ENCODE measurements at places on chromosomes 7 and 10. TPM values are rescaled to one million over a fixed set of nuclear protein-coding genes. Genes with fewer than 3 reads are reported as not detected.
A peak's percentile ranks its signal among the peaks of the same experiment; 100 is the strongest.

Gene MYL10
- not detected for total RNA-seq

Gene CALHM3
- total RNA-seq, result not detected

Gene AMZ1
- total RNA-seq, result 0.07 TPM

- no peaks in the 10 kb centered on the region for H3K4me1 ChIP-seq
- no peaks in the 10 kb centered on the region for H3K27me3 ChIP-seq
- H3K36me3 ChIP-seq, result no peaks in the 10 kb centered on the region
- no peak overlapping the region for H3K27ac ChIP-seq
- no peak overlapping the region for H3K4me3 ChIP-seq
- no peak for DNase-seq
These were observed 119.3 kb downstream of the C10orf90 start for GRCh38 chr10:126551202-126551601.

Gene VPS37D
- total RNA-seq, result 0.40 TPM

Gene TMEM229A
- not detected for total RNA-seq

DNA sequence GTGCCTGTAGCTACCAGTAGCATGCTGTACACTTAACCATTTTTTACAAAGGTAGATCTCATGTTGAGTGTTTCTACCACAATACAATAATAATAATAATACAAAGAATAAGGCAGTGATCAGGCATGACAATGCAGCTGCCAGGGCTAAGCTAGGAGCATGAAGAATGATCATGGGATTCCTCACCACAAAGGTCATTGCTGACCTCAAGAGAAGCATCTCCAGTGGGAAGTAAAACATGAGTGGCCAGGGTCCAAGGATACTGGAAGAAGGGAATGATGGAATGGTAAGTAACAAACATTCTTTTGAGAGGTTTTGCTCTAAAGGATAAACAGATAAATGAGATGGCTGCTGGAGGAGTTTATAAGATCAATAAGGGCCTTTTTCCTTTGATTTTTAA is 591.1 kb downstream of the TNS3 start:
- no peak for DNase-seq
- no peaks in the 10 kb centered on the region for H3K36me3 ChIP-seq
- no peaks in the 10 kb centered on the region for H3K4me1 ChIP-seq

Gene PRXL2A
- 1.3 TPM for total RNA-seq

Gene LIPF
- total RNA-seq, result not detected

DNA sequence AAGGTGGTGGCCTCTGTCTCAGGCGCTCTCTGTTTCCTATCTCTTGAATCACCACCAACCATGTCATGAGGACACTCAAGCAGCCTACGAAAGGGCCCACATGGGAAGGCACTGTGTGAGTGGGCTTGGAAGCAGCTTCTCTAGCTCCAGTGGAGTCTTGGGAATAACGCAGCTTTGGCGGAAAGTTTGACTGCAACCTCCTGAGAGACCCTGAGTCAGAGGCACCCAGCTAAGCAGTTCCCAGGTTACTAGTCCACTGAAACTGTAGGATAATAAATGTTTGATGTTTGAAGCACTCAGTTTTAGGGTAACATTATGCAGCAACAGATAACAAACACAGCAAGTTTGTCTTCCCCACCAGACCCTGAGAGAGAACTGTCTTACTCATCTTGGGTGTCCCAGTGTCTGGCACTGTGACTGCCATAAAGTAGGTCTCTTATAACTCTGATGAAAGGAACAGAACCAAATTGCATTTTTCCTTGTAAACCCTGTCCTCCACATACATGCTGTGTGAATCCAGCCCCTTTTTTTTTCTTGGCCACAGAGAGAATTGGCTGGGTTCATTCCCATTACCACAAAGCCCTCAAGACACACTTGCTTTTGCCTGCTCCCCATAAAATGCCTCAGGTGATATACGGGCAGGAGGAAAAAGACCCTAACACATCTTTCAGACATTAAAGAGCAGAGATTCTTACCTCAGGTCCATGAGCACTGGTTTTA is 185.5 kb downstream of the ZNF365 start:
- peaks cover 2% of the 10 kb centered on the region for H3K27me3 ChIP-seq
- H3K27ac ChIP-seq, result no peak overlapping the region
- no peaks in the 10 kb centered on the region for H3K4me1 ChIP-seq
- H3K4me3 ChIP-seq, result no peak overlapping the region
- DNase-seq, result no peak
- no peaks in the 10 kb centered on the region for H3K36me3 ChIP-seq

DNA sequence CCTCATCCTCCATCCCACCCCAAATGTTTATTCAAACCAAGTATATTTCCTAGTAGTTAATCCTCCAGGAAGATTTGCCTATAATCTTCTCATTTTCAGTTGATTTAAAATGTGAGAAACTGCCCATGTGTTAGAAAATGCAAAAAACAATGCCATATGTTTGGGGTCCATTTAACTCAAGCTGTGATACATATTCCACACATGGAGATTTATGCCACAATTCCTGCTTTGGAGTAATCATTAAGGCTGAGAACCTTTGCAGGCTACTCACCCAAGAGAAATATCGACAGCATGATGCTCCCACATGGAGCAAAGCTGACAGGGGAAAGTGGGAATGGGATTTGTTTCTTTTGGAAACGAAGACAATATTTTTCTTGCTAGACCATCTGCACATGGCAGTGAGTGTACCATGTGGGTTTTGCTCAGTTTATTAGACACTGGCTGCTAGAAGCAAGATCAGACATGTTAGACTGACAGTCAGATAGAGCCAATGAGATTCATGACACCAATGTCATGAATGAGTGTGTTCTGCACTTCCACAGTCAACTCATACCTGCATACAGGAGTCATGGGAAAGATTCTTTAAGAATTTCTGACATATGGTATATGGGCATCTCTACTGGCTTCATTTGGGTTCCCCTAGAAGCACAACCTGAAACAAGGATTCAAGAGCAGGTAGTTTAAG is 3.4 kb upstream of the GRM8 start:
- H3K4me1 ChIP-seq, result peaks cover 19% of the 10 kb centered on the region
- no peak overlapping the region for H3K4me3 ChIP-seq
- H3K27ac ChIP-seq, result no peak overlapping the region

GRCh38 chr7:101239191-101239950 is 1.8 kb upstream of the CLDN15 start:
- H3K27ac ChIP-seq, result no peak overlapping the region
- no peaks in the 10 kb centered on the region for H3K27me3 ChIP-seq
- peaks cover 20% of the 10 kb centered on the region for H3K36me3 ChIP-seq
- DNase-seq, result no peak
- peaks cover 10% of the 10 kb centered on the region for H3K4me1 ChIP-seq
- H3K4me3 ChIP-seq, result no peak overlapping the region

Gene ECHDC3
- 0.38 TPM for total RNA-seq

Gene C7orf57
- total RNA-seq, result 0.85 TPM

DNA sequence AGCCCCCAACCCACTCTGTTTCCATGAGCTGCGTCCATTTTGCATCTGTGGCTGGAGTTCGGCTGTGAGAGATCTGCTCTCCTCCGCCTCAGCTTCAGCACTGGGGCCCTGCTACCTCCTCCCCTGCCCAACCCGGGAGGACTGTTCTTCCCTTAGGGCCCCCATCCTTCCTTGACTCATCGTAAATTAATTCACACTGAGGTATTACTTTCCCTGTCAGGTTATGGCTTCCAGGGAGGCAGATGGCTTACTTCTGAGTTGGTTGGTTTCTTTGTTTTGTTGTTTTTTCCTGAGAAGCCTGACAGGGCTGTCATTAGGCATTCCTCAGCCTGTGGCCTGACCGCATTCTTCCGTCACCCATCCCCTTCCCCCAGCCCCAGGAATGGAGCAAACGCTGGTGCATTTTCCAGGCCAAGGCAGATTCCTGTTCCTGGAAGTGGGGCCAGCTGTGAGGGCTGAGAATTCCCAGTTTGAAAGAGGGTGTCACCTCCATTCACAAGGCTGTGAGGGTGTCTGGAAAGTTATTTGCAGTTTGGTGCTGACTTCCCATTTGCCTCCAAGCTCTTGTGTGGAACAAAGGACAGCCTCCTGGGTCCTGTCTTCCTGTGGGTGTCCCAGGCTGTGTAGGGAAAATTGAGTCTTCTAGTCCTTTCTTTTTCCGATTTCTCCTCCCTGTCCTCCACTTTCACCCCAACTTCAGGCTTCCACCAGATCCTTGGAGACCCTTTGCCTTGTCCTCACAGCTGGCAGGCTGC is 11.7 kb downstream of the CPA5 start:
- no peak for DNase-seq
- H3K27me3 ChIP-seq, result no peaks in the 10 kb centered on the region
- no peak overlapping the region for H3K4me3 ChIP-seq
- no peaks in the 10 kb centered on the region for H3K4me1 ChIP-seq
- no peaks in the 10 kb centered on the region for H3K36me3 ChIP-seq
- H3K27ac ChIP-seq, result no peak overlapping the region

Gene MGAM2
- total RNA-seq, result 1.9 TPM

Gene AQP1
- total RNA-seq, result 1.4 TPM

DNA sequence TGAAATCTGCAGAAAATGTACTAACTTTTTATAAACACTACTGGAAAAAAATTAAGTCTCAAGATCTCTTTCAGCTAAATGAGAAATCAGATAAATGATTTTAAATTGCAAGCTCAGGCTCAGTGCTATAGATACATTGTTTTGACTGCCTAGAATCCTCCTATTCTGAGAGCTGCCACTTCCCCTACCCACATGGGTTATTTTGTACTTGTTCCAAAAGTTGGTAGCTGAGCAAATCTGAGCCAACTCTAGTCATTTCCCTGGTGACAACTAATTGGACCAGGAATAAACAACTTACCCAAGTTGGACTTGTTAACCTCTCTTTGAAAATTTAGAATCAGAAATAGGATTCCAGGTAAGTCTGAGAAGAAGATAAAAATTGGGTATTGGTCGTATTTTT is 202.1 kb downstream of the MBL2 start:
- H3K36me3 ChIP-seq, result no peaks in the 10 kb centered on the region
- H3K27ac ChIP-seq, result no peak overlapping the region
- H3K4me1 ChIP-seq, result no peaks in the 10 kb centered on the region
- H3K4me3 ChIP-seq, result no peak overlapping the region
- no peak for DNase-seq
- no peaks in the 10 kb centered on the region for H3K27me3 ChIP-seq

DNA sequence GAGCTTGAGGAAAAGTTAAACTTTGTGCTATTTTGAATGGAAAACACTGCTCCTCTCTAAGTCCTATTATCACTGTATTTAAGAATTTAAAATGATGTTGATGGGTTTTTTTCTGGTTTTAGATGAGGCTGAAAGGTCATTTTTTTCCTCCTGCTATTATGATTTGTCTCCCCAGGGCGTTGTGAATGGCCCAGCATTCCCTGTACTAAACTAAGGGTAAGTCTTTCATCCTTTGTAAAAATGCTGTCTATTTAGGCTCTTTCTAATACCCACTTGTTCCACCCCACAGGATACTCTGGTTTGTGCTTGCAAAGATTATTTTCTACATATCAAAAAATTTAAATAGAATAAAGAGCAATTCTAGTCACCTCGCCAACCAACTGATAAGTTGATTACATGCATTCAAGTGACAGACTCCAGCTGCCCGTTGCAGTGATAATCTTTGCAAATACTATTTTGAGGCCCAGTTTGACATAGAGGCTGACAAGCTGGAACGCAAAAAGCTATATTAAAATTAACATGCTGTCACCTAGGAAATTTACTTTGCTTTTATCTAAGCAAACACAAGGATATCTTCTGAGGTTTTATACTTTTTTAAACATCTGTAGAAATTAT is 222.3 kb upstream of the TMEM229A start:
- DNase-seq, result no peak
- H3K27me3 ChIP-seq, result no peaks in the 10 kb centered on the region
- H3K4me3 ChIP-seq, result no peak overlapping the region
- H3K27ac ChIP-seq, result no peak overlapping the region
- no peaks in the 10 kb centered on the region for H3K36me3 ChIP-seq
- H3K4me1 ChIP-seq, result no peaks in the 10 kb centered on the region

- no peak overlapping the region for H3K4me3 ChIP-seq
- H3K4me1 ChIP-seq, result no peaks in the 10 kb centered on the region
- H3K27me3 ChIP-seq, result no peaks in the 10 kb centered on the region
- no peak for DNase-seq
These were observed 371.9 kb downstream of the LRRTM3 start for GRCh38 chr10:67297637-67298181.

Gene MKI67
- total RNA-seq, result 10.0 TPM

DNA sequence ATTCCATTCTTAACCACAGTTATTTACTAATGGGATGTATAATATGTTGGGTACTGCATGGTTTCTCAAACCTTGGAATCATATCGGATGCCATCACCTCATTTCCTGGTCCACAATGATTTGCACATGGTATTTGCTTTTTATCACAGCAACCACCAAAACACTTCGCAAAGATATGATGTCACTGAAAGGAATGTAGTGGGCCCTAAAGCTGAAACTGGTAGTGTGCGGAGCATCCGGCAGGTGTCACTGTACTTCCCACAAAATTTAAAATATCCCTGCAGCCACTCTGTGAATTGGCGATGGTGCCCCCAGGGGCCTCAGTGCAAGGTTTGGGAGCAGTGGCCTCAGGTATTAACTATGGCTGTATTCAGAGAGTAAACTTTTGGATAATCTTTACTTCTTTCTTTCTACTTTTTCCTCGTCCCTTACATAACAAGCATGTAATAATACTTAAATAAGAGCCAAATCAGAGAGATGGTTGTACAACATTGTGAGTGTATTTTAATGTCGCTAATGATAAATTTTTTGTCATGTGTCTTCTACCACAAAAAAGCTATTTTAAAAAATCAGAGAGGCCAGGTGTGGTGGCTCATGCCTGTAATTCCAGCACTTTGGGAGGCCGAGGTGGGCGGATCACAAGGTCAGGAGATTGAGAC is 66.2 kb downstream of the FAM241B start:
- H3K27me3 ChIP-seq, result peaks cover 4% of the 10 kb centered on the region
- H3K4me3 ChIP-seq, result no peak overlapping the region
- peak; percentile 21 for DNase-seq

- H3K27ac ChIP-seq, result no peak overlapping the region
- no peaks in the 10 kb centered on the region for H3K36me3 ChIP-seq
- H3K4me1 ChIP-seq, result no peaks in the 10 kb centered on the region
- DNase-seq, result no peak
- H3K4me3 ChIP-seq, result no peak overlapping the region
These were observed 243.9 kb downstream of the REEP3 start for GRCh38 chr10:63765126-63765525.

Measured in natural killer cell (primary cell).